ENCODE measurements at places on chromosomes 7 and 10. TPM values are rescaled to one million over a fixed set of nuclear protein-coding genes. Genes with fewer than 3 reads are reported as not detected.

Gene GIMAP4
- 42.1 TPM for total RNA-seq

GRCh38 chr7:21771906-21772610, 173.6 kb downstream of the CDCA7L start:
- ATAC-seq = no peak

- ATAC-seq = no peak
Observed at GRCh38 chr7:87735360-87735759, 107.2 kb downstream of the RUNDC3B start.

- ATAC-seq = no peak
Observed at GRCh38 chr10:132500781-132501415, 36.7 kb upstream of the INPP5A start.

GRCh38 chr7:155071121-155071651, 1.1 kb downstream of the HTR5A start:
- ATAC-seq = no peak

- ATAC-seq = no peak
Observed at GRCh38 chr10:22156750-22157149, 61.1 kb downstream of the EBLN1 start.

DNA sequence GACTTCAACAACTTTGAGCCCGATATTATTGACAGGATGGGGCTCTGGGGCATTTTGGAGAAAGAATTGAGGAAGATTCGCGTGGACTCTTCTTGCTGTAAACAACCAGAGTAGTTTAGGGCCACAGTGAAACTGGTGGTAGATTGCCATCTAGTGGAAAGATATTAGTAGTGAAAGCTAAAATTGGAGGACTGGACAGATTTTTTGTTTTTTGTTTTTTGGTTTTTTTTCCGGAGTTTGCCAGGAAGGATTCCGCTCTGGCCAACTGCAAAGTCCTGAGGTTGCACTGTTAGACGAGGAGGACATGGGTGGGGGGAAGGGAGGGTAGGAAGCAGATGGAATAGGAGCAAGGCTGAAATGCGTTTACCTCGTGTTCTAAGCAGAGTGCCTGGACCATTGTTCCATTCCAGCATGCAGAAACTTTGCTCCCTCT, 11.7 kb downstream of the NOBOX start:
- ATAC-seq = peak; percentile 72

Gene LANCL2
- 6.9 TPM for total RNA-seq

DNA sequence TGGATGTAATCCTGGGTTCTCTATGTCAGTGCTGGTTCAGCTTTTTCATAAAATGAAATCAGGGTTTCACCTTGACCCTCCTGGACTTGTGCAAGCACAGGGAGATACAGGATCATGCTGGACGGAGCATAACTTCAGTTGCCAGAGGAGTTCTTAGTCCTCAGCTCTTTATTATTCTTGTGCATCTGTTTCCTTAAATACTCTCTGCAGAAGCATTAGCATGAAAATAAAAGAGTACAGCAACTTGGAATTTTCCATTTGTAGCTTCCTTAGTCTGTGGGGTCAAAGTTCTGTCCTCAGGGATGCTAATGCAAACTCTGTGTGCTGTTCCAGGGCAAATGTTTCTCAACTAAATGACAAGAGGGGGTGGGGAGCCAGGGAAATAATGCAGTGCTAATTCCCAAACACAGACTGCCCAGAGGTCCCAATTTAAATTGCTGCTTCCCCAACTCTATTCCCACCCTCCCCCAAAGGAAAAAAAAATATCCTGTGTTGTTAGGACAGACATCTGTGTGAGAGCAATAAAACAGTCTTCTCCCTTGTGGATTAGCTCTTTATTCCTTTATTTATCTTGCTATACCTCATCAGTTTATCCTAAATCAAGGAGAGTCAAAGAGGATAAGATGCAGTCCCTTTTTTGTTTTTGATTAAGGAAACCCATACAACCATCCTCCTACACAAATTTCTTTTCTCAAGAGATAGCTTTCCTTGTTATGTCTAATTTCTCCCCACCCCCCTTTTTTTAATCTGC, 905.0 kb downstream of the LRMDA start:
- ATAC-seq = no peak

GRCh38 chr7:1410992-1411391, 48.3 kb downstream of the MICALL2 start:
- ATAC-seq = no peak

GRCh38 chr7:138029941-138030340, 28.1 kb upstream of the CREB3L2 start:
- ATAC-seq = no peak

GRCh38 chr7:68547181-68547580, 1051.1 kb upstream of the AUTS2 start:
- no peak for ATAC-seq

DNA sequence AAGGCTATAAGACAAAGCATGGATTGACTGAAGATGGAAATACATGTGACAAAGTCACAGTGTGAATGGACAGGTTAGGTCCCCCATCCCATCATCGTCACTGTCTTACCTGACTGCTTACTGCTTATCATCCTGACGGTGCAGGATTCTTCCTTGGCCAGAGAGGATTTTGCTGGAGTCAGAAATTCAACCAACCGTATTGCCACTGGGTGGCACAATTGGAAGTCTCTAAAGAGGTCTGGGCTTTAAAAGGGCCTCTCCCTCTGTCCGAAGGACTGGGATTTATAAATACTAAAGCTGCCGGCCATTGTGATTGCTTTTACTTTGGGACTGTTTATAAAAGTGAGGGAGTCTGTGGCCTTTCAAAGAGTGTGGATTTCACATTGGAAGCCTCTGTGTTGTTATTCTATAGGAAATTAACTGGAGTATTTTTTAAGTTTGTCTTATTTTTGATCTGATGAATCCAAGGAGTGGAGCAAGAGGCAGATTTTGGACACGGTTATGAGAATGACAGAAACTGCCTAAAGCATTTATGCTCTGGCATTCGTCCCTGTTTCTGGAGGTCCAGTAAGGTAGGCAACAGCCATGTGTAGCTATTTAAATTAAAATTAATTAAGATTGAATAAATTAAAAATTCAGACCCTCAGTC, 113.3 kb upstream of the CREB5 start:
- no peak for ATAC-seq

GRCh38 chr10:80518807-80519360, 18.8 kb upstream of the SH2D4B start:
- ATAC-seq = no peak

DNA sequence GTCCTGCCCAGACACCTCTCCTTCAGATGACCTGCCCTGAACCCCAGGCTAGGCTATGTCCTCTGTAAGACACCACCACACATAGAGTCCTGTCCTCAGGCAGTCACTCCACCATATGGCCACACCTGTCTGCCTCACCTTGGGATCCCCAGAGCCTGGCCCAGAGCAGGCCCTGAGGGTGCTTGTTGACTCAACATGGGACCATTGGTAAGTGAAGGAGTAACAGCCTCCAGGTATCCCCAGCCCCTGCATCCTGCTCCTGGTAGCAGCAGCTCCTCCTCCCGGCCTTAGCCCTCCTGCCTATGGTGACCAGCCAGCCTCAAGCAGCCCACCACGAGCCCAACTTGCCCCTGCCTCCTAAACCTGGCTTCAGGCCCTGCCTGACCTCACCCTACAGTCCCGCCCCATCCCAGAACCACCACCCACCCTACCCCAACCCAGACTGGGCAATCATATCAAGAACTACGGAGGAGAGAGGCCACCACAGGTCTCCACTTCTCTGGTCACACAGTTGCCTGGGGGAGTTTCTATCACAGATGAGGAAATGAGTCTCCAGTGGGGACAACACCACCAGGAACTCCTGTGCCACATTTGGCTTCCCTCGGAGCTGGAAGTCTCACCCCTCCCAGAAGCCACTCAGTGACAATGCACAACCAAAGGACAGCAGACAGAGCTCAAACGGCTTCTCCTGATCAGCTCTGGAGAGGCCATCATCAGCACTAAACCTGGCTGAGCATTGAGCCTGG, 136.6 kb downstream of the GRID1 start:
- ATAC-seq = no peak

Gene ACTL6B
- not detected for total RNA-seq

DNA sequence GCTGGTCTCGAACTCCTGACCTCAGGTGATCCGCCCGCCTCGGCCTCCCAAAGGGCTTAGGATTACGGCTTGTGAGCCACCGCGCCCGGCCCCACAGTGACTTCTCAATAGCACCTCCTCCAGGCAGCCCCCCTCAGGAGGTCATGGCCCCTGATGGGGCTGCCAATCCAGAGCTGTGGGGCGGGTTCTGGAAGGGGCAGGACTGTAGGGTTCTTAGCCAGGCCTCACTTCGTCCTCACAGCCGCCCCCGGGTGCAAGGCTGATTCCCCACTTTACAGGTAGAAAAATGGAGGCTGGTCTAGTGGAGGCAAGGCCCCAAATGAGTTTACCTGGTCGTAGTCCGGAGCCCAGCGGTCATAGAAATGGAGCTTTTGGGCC, 638 bp downstream of the METTL27 start:
- peak; percentile 5 for ATAC-seq

DNA sequence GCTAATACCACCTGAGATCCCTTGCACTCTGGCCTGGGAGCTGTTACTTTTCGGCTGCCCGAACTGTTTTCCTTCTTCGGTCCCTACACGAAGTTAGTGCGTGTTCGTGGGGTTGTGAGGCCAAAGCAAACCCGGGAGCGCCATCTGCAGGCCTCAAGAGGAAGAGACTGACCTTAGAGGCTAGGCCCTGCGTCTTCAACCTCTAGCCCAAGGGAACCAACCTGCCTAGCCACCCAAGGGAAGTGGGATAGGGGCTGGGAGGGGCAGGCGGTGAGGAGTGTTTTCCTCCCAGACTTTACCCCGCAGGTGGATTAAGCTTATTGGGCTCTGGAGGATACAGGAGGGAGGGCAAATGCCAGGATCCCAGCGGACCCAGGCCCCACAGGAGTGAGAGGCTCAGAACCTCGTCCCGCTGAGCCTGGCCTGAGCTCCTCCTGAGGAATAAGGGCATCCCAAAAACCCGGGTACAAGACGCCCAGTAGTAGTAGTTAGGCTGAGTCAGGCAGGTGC, 1.7 kb upstream of the PAX2 start:
- no peak for ATAC-seq

GRCh38 chr10:84469470-84469869, 141.1 kb downstream of the CCSER2 start:
- no peak for ATAC-seq

Gene HOXA1
- 2.3 TPM for total RNA-seq

- ATAC-seq = no peak
Observed at GRCh38 chr7:5441840-5442503, 18.3 kb upstream of the TNRC18 start.

GRCh38 chr7:36967387-36967786, 243.1 kb upstream of the AOAH start:
- ATAC-seq = peak; percentile 88

DNA sequence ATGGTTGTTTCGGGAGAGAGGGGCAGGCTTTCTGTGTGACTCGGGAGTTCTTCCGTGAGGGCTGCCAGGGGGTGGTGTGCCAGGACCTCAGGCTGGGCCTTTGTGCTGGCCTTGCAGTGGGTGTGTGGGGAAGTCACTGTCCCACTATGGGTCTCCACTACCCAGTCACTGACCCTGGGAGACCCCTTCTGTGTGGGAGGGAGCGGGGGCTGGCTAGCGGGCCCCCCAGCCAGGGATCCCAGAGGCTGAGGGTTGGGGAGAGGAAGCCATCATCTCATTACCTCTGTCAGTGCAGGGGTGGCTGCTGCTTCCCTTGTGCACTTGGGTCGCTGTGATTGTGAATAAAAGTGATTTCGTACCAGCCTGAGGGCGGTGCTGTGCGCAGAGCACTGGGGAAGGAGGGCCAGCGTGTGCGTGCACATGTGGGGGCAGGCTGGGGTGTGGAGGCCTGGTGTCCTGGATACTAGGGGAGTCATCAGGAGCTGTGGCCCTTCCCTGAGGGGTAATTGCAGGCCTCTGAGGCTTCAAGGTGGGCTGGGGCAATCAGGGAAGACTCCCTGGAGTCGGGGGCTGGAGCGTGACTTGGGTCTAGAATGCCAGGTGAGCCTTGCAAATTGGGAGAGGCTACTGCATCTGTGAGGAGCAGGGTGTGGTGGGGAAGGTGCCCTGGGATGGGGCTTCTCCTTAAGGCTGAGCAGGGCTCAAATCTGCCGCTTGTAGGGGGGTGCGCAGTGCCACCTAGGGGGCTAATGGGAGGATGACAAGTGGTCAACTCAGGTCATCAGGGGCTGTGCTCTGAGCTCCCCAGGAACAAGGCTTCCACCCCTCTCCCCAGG, 98.9 kb downstream of the NEURL1 start:
- ATAC-seq = peak; percentile 43

GRCh38 chr7:84914598-84914997, 272.3 kb downstream of the SEMA3D start:
- ATAC-seq = no peak

GRCh38 chr7:156442516-156442915, 198.1 kb upstream of the RNF32 start:
- no peak for ATAC-seq

- ATAC-seq = no peak
Observed at GRCh38 chr7:8592167-8592566, 158.8 kb downstream of the NXPH1 start.

DNA sequence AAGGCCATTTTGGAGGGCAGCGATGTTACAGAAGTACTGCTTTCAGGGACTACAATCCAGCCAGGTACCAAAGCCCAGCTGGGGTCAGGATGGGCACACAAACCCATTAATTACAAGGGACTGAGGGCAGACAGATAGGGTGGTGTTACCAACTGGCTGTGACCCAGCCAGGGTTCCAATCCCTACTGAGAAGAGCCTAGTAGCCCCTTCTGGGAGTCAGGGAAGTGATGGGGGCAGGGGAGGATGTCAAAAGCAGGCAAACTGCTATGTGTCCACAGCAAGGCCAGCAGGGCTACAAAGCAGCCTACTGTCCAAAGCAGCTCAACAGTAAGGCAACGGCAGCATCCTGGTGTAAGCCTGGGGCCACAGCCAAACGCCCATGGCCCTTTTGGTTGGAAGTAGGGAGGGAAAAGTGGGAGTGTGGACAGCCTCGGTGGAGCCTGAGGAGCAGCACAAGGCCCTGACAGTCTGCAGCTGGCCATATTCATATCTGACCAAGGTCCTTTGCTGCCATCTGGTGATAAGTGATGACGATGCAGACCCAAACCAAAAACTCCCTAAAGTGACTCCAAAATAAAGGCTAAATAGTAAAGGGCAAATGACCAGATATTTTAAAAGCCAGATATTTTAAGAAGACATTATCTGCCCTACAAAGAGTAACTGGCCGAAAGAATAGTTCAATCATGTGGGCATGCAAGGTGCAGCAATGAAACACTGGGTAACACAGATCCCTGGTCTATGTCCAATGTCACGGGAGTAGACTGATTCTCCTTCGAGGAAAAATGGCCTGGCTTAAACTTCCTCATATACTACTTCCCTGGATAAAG, 56.9 kb downstream of the XPNPEP1 start:
- ATAC-seq = peak; percentile 53

Gene FOXL3
- total RNA-seq = not detected

Gene NANOS1
- total RNA-seq = 24.1 TPM
